ENCODE measurements at places on chromosomes 12 and 14.

DNA sequence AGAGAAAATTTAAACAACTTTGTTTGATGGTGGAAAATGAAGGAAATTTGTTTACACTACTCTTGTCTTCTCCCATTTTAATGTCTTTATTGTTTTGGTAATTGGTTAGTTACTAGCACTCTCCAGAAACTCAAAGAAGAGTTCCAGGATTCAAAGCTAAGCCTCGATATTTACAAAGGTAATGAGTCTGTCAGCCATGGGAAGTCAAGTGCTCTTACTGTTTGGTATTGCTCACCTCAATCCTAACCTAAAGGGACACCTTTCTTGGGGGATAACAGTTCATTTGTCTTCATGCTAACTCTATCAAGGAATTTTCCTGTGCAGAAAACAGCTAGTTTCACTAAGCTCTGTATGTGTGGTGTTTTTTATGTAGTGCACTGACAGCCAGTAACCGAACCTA lies 222.9 kb upstream of the LMO3 start:
- no peak for DNase-seq

GRCh38 chr12:49033611-49034285 lies 15.2 kb upstream of the PRKAG1 start:
- no peak for DNase-seq

DNA sequence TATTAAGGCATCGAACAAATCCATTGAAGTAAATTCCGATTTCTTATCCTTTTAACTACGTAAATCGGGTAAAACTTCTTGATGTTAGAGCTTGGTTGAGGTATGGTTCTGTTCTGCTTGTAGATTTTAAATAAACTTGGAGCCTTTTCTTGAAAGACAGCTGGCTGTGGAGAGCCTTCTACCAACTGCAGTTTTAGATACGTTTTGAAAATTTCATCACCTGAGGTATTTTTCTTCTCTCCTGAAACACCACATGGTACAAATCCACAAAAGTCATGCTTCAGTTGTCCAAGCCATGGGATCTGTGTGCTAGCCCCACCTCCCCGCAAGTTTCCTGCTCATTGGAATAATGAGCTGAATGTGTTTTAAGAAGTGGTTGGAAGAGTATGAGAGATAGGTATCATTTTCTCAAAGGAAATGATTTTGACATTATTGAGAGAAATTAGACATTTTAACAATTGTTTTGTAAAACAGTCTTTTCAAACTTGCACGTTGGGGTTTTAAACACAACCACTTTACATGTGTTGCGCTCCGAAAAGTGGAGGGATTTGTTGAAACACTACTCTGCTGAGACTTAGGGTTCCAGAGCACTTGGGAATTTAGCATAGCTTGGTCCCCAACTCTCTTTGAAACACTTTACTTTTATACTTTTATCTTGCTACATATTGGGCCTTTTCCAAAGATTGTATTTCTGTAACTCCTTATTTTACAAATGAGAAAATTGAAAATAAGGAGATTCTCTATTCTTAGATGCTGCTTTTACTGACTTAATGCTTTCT lies 1.4 kb downstream of the PPM1A start:
- no peak for DNase-seq

- no peak for DNase-seq
These were observed 140.3 kb downstream of the SLC6A15 start for GRCh38 chr12:84772281-84772680.

GRCh38 chr12:3896801-3897351 lies 23.7 kb upstream of the PARP11 start:
- DNase-seq: no peak

Measured in stimulated activated CD4-positive, alpha-beta T cell treated with anti-CD3 and anti-CD28 coated beads, Interleukin-1b, Interleukin-23, amount 100 ng/mL, for 4 hours (primary cell).